Suprapubic skin (tissue), 4 donors: ENCODE measurements at places on chromosomes 6 and 20. TPM values are rescaled to one million over a fixed set of nuclear protein-coding genes. Genes with fewer than 3 reads are reported as not detected.

The SNX14 gene
- total RNA-seq = 125 TPM

The LY86 gene
- total RNA-seq = 1.7 TPM

The GRIK2 gene
- 0.30 TPM for total RNA-seq

The MYLK2 gene
- not detected for total RNA-seq

The GJA1 gene
- total RNA-seq = 363 TPM

The SLC35F1 gene
- 0.89 TPM for total RNA-seq

The TTLL9 gene
- total RNA-seq = not detected

DNA sequence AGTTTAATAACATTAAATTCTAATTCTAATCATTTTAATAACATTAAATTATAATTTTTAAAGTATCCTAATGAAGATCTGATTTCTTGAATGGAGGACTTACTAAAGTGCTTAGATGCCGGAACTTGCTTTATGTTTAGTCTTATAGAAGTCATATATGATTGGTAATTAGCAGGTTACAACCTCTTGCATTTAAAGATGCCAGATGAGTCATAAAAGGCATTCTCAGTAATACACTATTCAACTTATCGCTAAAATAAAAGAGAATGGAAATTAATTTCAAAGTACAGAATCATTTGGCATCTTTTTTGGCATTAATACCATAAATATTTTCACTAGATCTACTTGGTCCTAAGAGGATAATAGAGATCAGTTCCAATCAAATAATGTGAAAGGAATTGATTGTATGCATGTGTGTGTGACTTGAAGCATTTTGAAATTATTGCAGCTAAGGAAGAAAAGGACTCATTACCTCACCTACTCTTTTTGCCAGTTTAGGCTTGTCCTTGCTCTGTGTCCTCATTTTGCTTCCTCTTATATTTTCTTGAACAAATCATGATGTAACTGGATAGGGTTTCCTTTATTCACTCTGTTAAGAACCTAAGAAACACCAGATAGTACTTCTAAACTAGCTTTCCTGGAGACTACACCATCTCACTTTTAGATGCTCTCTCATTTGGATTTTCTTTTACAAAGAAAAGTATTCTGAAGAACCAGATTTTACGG, 2.7 kb downstream of the COL21A1 start:
- no peak overlapping the region for H3K27ac ChIP-seq
- DNase-seq = no peak
- H3K4me1 ChIP-seq = peaks cover 56% of the 10 kb centered on the region
- H3K36me3 ChIP-seq = no peaks in the 10 kb centered on the region

DNA sequence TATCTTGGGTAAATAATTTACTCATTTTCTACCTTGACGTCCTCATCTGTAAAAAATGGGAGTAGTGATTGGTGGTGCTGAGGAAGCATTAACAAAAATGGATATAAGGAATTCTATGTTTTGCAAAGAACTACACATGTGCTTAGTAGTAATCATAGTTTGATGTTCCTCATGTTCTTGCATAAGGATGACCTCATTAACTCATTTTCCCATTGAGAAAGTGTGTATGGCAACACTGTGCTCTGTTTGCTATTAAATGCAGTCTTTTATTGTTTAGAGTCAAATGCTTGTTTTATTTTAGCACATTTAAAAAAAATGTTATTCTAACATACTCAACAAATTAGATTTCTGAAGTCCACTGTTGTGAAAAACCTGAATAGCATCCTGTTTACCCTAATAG, 211.2 kb upstream of the RSPO3 start:
- H3K36me3 ChIP-seq = no peaks in the 10 kb centered on the region
- DNase-seq = no peak
- H3K27ac ChIP-seq = no peak overlapping the region
- no peaks in the 10 kb centered on the region for H3K4me1 ChIP-seq
- H3K4me3 ChIP-seq = no peak overlapping the region
- H3K27me3 ChIP-seq = no peaks in the 10 kb centered on the region

DNA sequence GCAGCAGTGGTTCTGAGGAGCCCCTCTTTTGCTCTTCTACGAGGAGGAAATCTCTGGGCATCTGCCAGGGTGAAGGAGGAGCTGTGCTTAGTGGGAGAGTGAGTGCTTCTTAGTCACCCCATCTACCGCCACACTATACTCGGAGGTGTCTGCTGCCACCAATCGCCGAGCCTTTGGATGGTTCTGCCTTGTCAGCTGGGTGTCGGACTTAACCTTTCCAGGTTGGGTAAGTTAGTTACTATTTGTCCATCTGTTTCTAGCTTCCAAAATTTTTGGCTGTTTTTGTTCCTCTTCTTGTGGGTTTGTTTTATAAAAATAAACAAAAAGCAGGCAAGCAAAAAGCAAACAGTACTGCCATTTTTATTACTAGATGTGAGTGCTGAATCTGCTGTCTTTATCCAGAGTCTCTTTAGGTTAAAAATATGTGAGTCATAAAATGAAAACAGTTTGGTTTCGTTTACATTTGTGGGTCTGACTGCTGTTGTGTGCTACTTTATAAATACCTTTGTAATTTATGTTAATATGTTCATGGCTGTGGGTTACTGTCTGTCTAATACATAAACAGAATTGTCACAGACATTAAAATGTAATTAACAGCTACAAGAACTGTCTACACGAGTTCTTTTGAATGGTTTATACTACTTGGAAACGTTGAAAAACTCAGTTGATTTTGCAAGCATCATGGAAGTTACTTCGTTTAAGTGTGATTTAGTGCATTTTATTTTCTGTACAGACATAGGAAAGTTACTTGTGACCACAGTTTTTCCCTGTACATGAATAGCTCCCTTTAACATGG, 89.2 kb downstream of the ARID1B start:
- H3K27me3 ChIP-seq = no peaks in the 10 kb centered on the region
- H3K4me3 ChIP-seq = no peak overlapping the region
- DNase-seq = no peak
- H3K36me3 ChIP-seq = no peaks in the 10 kb centered on the region
- peaks cover 21% of the 10 kb centered on the region for H3K4me1 ChIP-seq

GRCh38 chr6:47785182-47785581, 3.4 kb downstream of the OPN5 start:
- H3K27me3 ChIP-seq = peaks cover 3% of the 10 kb centered on the region
- H3K36me3 ChIP-seq = no peaks in the 10 kb centered on the region
- H3K4me1 ChIP-seq = peaks cover 12% of the 10 kb centered on the region
- no peak for DNase-seq
- no peak overlapping the region for H3K27ac ChIP-seq

GRCh38 chr6:166714581-166714980, 87.5 kb upstream of the RPS6KA2 start:
- no peak overlapping the region for H3K4me3 ChIP-seq
- no peaks in the 10 kb centered on the region for H3K36me3 ChIP-seq
- no peak overlapping the region for H3K27ac ChIP-seq
- no peaks in the 10 kb centered on the region for H3K4me1 ChIP-seq
- peaks cover 3% of the 10 kb centered on the region for H3K27me3 ChIP-seq
- DNase-seq = no peak

- H3K4me1 ChIP-seq = no peaks in the 10 kb centered on the region
- H3K27ac ChIP-seq = no peak overlapping the region
- no peak for DNase-seq
- H3K27me3 ChIP-seq = no peaks in the 10 kb centered on the region
Observed at GRCh38 chr6:2434116-2434515, 188.7 kb upstream of the GMDS start.

DNA sequence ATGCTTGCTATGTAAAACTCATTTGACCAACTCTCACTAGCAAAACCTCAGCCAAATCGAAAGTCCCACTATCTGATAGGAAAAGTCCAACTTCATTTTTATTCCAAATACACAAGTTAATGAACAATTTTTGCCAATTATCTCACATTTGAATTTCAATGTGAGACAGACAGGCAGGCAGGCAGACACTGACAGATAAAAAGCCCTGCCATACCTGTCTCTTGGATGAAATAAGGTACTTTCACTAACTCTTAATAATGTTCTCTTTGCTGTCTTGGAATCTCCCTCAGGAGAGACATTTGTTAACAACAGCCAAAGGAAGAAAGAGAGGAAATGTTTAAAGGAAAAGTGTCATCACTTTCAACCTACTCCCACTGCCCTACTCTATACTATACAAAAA, 82.0 kb downstream of the RNGTT start:
- H3K27ac ChIP-seq = no peak overlapping the region
- no peak for DNase-seq
- H3K36me3 ChIP-seq = peaks cover 20% of the 10 kb centered on the region
- no peaks in the 10 kb centered on the region for H3K27me3 ChIP-seq
- no peak overlapping the region for H3K4me3 ChIP-seq
- H3K4me1 ChIP-seq = no peaks in the 10 kb centered on the region

GRCh38 chr20:61934716-61935530, 130.8 kb downstream of the TAF4 start:
- H3K4me3 ChIP-seq = no peak overlapping the region
- DNase-seq = peak; percentile 36
- no peaks in the 10 kb centered on the region for H3K4me1 ChIP-seq
- H3K27me3 ChIP-seq = peaks cover 30% of the 10 kb centered on the region

DNA sequence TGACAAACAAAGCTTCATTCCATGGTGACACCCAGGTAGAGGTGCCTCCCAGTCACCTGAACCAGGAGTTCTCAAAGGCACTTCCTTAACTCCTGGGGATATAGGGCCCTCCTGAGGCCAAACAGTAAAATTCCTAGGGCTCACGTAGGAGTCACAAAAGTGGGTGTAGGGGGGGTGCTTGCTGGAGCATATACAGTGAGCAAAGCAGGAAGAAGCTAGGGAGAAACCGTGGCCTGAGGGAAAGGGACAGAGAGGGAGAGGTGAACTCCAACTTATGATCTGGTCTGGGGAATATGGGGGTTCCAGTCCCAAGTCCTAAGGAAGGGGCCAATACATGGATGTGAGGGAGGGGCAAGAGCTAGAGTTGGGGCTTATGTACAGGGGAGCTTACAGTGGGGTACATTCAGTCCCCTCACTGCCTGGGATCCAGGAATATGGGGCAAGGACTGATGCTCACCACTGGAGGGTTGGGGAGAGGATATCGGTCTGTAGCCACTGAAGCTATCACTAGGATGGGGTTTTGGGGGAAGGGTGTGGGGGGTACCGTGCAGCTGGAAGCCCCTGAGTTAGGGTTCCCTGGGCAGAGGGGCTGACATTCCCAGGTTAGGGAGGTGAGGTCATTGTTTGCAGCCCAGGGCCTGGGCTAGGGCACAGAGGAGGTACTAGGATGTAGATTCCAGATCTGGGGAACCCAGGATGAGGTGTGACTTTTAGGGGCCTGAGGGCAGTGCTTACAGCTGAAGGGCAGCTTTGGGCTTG, 950 bp downstream of the PEDS1 start:
- H3K36me3 ChIP-seq = peaks cover 7% of the 10 kb centered on the region
- H3K4me3 ChIP-seq = peak overlapping the region; percentile 82
- peak overlapping the region; percentile 96 for H3K27ac ChIP-seq
- peaks cover 60% of the 10 kb centered on the region for H3K4me1 ChIP-seq
- no peaks in the 10 kb centered on the region for H3K27me3 ChIP-seq

- peak overlapping the region; percentile 64 for H3K27ac ChIP-seq
- no peak for DNase-seq
- peaks cover 38% of the 10 kb centered on the region for H3K4me1 ChIP-seq
Observed at GRCh38 chr20:13028673-13029072, 19.9 kb downstream of the SPTLC3 start.

- H3K4me1 ChIP-seq = no peaks in the 10 kb centered on the region
- H3K27me3 ChIP-seq = no peaks in the 10 kb centered on the region
Observed at GRCh38 chr6:41092421-41093140, 19.8 kb downstream of the NFYA start.

DNA sequence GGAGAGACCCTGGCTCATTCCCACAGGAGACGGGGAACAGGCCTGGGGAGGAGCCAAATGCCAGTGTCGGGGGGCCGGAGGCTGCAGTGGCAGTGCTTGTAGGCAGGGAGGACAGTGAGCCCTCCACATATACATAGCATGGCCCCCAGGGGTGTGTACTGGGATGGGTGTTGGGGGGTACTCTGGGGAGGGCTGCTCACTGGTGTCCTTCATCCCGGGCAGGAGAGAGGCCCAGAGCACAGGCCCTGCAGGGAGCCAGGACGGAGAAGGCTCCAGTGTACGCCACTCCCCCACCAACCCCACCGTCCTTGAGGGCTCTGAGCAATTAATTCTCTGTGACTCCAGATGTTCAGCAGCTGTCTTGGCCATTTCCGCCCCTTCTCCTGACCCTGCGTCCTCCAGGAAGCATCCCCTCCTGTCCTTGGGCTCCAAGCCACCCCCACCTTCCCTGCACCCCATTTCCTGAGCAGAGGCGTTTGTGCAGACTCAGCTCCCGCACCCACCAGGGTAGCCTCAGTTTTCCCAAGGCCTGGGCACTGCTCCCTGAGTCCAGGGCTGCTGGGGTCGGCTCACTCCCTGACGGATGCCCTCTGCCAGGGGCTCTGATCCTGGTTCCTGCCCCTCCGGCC, 3.4 kb upstream of the ABHD16B start:
- peaks cover 55% of the 10 kb centered on the region for H3K4me1 ChIP-seq
- H3K27me3 ChIP-seq = peaks cover 26% of the 10 kb centered on the region
- DNase-seq = peak; percentile 62

GRCh38 chr6:22302838-22303237, 6.0 kb upstream of the PRL start:
- no peaks in the 10 kb centered on the region for H3K4me1 ChIP-seq
- no peaks in the 10 kb centered on the region for H3K27me3 ChIP-seq
- H3K27ac ChIP-seq = no peak overlapping the region
- no peak for DNase-seq
- no peak overlapping the region for H3K4me3 ChIP-seq

- H3K27ac ChIP-seq = no peak overlapping the region
- H3K4me3 ChIP-seq = no peak overlapping the region
Observed at GRCh38 chr20:11387189-11387754, 530.4 kb upstream of the BTBD3 start.

DNA sequence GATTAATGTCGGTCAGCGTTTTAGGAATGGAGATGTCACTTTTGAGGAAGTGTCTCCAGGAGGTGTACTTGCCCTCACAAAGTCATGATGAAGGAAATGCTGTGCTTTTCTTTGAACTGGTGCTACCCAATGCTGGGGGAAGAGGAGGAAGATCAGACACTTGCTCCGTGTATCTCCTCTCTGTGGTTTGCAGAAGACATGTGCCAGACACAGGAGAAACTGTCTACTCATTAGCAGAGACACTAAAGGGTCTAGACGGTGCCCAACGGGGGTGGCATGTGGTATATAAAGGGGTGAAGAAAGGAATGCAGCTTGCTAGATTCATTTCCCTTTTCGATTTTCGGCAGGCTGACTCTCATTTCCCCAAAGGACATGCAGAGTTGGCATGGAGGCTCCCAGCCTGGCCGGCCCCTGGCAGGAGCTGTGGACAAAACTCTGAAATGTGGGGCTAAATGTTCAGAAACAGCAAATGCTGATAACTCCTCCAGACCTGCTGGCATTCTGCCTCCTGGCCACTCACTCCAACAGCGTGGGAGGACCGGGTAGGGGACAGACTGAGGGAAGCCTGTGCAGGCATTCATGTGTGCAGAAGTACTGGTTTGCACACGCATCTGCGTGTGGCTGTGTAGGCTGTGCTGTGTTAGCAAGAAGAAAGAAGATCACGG, 59.6 kb upstream of the QKI start:
- no peaks in the 10 kb centered on the region for H3K27me3 ChIP-seq
- no peak for DNase-seq
- H3K4me1 ChIP-seq = peaks cover 26% of the 10 kb centered on the region
- H3K36me3 ChIP-seq = no peaks in the 10 kb centered on the region
